Tibial artery (tissue), 4 donors: ENCODE measurements at places on chromosomes 3 and 15.

GRCh38 chr3:178707311-178708031, 171.2 kb downstream of the KCNMB2 start:
- DNase-seq: no peak

DNA sequence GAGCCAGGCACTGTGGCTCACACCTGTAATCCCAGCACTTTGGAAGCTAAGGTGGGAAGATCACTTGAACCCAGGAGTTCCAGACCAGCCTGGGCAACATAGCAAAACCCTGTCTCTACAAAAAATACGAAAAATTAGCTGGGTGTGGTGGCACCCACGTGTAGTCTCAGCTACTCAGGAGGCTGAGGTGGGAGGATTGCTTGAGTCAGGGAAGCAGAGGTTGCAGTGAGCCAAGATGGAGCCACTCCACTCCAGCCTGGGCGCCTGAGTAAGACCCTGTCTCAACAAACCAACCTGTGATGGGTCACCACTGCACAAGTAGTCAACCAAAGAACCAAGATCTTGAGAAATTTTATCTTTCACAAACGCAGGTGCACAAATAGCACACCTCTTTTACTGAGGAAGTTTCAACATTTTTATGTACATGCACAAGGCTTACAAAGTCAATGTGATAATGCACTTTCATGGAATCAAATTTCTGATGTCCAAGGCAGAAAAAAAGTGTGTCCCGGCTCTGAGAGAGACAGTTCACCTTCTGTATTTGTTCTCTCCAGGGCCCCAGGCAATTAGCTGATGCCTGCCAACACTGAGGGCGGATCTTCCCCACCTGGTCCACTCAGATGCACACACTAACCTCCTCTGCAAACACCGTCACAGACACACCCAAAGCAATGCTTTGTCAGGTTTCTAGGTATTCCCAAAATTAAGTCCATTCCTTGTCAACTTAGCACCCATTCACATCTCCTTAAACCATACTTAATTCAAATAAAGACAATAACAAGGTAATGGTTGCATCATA, 12.4 kb downstream of the ACAA1 start:
- no peak for DNase-seq

- no peak for DNase-seq
Observed at GRCh38 chr3:46681856-46682540, 11.5 kb downstream of the ALS2CL start.

DNA sequence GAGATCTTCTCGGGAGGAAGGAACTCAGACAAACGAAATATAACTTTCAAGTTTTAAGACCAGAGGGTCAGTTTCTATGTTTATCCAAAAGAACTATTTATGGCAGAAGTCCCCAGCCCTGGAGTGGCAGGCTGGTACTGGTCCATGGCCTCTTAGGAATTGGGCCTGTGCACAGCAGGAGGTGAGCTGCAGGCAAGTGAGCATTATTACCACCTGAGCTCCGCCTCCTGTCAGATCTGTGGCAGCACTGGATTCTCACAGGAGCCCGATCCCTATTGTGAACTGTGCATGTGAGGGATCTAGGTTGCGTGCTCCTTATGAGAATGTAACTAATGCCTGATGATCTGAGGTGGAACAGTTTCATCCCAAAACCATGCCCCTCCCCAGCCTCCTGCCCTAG, 14.3 kb upstream of the HPS3 start:
- no peak for DNase-seq

DNA sequence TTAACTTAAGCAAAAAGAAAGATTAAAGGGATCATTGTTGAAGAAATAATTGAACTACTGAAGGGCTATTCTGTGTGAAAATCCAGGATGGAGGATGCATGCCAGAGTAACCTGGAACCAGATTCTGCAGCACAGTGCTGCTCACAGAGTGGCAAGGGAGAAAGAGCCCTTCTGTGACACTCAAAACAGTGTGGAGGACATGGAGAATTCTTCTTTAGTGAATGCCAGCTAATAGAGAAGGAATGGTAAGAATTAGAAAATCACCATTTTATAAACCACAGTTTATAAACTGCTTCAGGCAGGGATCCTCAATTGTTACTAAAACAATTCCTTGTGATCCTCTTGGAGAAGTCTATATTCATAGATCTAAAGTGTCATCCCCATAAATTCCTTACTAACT, 70.4 kb upstream of the ARHGEF26 start:
- no peak for DNase-seq

DNA sequence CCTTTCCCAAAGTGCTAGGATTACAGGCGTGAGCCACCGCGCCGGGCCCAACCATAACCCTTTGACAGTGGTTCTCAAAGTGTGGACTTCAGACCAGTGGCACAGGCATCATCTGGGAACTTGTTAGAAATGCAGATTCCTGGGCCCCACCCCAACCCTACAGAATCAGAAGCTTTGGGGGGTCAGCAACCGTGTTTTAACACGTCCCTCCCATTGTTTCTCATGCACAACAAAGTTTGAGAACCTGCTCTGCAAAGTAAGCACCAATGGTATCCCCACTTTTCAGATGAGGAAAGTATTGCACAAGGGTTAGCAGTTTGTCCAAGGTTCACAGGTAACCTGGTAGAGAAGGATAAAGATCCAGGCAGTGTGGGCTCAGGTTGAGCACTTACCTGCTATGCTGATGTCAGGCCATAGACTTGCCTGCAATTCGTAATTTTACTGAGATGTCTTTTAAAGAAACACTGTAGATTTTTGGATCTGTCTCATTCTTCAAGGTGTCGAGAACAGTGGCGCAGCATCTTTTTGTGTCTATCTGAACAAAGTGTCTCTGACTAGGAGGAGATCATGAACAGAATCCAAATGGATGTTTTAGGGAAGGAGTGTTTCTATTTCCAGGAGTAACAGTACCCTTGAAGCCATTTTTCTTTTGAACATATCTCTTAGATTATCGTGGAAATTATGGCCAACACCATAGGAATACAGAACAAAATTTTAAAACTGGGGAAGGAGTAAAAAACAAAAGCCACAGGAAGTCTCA, 2.5 kb downstream of the GXYLT2 start:
- DNase-seq: no peak

DNA sequence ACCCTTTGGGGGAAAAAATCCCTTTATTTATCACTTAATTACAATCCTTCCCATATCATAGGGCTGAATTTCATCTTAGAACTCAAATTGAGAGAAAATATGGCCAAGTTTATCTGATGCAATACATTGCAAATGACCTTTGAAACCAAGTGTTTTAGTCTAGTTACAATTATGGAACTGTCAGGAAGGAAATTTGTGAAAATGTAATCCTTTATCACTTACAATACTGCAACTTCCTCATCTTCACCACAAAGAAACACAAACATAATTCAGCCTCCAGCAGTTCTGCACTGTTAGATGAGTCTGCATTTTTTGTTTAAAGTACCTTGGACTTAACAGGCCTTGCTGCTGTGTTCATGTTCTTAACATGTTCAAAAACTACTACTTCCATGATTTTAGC, 4.6 kb downstream of the CCPG1 start:
- no peak for DNase-seq

GRCh38 chr3:125134952-125135351, 77.6 kb downstream of the SLC12A8 start:
- DNase-seq: no peak

- no peak for DNase-seq
Observed at GRCh38 chr3:114428044-114428595, 134.3 kb downstream of the TIGIT start.
